Stimulated activated naive CD8-positive, alpha-beta T cell treated with anti-CD3 and anti-CD28 coated beads, Interleukin-15, amount 100 ng/mL, for 72 hours (primary cell): ENCODE measurements at places on chromosomes 13 and 19.
A peak's percentile ranks its signal among the peaks of the same experiment; 100 is the strongest.

DNA sequence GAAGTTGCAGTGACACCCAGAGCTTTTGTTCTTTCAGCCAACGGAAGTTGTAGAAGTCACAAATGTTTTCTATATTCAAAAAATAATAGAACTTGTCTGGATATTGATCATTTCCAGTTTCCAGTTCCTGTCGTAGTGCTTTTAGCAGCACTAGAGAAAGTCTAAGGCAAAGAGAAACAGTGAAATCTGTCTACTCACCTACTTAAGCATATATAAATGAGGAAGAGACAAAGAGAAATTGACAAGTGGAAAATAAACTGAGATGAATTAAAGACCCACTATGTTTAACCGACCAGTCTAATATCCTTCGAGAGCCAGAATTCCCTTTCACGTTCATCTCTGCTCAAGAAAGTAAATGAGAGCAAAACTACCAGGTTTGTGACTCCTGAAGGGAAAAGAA lies 36.7 kb downstream of the DACH1 start:
- no peak for DNase-seq

GRCh38 chr13:71864094-71864985 lies 2.7 kb downstream of the DACH1 start:
- DNase-seq, result no peak

GRCh38 chr19:16018801-16019551 lies 57.3 kb upstream of the TPM4 start:
- DNase-seq, result no peak

DNA sequence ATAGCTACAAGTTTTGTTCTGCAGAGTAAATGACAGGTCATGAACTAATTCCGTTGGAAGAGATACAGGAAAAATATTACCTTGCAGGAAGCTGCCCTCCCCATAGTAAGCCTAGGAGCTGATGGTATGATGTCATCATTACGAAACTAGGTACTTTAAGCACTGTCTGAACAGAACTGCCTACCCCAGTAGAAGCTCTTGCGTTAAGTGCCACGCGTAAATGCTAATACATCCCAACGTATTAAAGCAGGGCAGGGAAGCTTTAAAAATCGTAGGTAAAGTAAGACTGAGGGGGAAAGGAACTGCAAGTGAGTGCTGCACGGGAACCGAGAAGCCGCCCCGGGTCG lies 572 bp downstream of the UGGT2 start:
- no peak for DNase-seq

DNA sequence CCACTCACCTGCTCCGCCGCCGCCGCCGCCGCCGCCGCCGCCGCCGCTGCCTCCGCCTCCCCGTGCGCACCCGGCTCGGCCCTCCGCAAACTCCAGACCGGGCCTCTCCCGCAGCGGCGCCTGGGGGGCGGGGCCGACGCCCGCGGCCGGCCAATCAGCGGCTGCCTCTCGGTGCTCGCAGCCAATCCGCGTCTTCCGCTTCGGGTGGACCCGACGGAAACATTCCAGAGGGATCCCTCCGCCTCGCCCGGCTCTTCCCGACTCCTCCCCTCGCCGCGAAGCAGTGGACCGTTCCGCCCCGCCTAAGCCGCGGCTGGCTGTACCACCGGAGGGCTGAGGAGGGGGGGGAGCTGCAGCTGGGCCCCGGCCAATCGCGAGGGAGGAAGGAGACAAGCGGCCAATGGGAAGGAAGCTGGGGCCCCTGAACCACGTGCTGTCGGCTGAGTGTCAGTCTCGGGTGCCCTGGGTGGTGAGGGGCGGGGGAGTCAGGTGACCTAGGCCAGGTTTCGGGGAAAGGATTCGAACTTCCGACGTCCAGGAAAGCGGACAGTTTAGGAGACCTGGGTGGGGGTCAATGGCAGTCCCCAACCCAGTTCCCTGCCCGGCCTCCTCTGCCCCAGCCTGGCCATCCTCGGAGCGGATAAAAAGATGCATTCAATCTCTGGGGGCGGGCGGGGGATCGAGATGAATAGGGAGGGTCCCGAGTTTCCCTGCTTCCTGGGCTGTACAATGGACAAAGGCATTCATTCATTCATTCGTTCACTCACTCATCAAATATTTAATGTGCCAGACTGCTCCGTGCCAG lies at the start of gene GIPC1:
Gene GIPC1, minus strand, starts transcription at position 99 of the 805 bp plus-strand sequence. CDS start 13,151 bp downstream, outside the sequence.
- DNase-seq, result peak; percentile 83

DNA sequence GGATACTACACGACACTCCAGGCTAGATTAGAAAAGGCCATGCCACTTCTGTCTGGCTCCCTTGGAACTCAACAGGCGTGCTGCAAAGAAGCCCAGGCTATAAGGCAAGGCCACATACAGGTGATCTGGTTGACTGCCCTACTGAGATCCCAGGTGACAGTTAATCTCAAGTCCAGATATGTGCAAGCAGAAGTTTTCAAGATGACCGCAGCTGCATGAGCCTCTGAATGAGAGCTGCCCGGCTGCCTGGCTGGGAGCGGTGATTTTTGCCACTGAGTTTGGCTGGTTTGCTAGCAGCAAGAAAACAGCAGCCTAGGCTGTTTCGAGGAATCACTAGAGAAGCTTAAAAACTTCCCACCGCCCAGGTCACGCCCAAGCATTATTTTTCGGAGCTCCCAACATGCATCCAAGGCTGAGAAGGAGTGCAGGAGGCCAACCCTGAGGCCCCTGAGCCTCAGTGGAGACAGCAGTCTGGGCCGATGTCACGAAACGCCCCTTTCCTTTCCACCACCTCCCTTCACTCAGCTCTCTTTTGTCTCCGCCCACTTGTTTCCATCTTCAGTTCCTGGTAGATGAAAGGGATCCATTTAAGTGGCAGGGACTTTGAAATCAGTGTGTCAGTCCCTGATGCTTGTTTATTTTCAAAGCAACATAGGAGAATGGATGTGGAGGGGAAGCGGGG lies 14.0 kb upstream of the URI1 start:
- no peak for DNase-seq

GRCh38 chr13:94248454-94249228 lies 230.8 kb downstream of the DCT start:
- DNase-seq, result no peak

- no peak for DNase-seq
Observed at GRCh38 chr19:46298479-46299003, 1.7 kb downstream of the HIF3A start.

DNA sequence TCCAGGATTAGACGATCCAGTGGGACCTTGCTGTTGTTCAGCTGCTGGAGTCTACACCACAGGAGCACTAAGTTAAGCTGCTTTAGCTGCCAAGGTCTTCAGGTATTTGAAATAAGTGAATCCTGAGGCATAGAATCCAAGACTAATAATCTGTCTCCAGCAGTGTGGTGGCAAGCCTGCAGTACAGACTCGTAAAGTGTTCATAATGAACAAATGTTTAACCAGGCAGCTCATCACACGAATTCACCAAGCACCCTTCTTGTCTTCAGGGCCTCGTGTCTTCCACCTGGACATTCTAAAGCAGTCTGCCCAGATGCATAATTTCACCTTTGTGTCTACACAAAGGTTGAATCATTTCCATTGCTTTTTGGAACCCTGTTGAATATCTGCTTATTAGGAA lies 5.3 kb downstream of the ATP11A start:
- DNase-seq, result no peak

- peak; percentile 84 for DNase-seq
Observed at GRCh38 chr13:48156466-48156865, 61.6 kb upstream of the MED4 start.

- DNase-seq, result no peak
Observed at GRCh38 chr13:43780666-43781065, 6.1 kb downstream of the ENOX1 start.

GRCh38 chr19:16100524-16100923 lies 11.2 kb upstream of the RAB8A start:
- DNase-seq, result no peak

DNA sequence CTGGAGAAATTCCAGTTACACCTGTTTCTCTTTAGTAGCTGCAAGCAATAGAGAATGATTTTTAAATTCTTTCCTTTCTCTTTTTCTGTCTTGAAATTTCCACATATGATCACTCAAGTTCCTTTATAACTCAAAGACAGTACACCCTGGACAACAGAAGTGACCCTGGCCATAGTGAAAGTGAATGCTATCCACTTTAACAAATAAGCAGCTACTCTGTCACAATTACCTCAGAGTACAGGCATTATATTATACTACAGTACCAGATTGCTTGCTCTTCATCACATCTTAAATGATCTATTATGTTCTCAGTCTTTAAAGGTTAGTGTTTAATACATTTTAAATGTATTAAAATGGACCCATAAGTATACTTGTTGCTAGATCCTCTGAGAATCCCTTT lies 136.2 kb downstream of the KLF12 start:
- no peak for DNase-seq

DNA sequence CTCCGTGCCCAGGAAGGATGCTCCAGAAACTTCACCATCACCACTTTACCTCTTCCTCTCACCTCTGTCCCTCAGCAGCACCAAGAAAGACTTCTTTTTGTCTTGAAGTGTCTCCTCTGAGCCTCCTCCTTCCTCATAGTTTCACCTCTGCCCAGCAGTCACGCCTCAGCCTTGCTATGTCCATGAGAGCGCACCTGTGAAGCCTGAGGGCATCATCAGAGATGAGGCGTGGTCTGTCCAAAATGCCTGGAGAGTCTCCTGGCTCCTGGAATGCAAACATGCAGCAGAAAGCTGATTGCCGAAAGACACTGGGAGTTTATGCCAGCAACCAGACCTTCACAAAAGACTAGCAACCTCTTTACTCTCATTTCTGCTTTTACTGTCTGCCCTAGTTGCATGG lies 336.6 kb downstream of the TEX29 start:
- no peak for DNase-seq

- DNase-seq, result no peak
Observed at GRCh38 chr19:944171-944567, 18.3 kb downstream of the ARID3A start.

DNA sequence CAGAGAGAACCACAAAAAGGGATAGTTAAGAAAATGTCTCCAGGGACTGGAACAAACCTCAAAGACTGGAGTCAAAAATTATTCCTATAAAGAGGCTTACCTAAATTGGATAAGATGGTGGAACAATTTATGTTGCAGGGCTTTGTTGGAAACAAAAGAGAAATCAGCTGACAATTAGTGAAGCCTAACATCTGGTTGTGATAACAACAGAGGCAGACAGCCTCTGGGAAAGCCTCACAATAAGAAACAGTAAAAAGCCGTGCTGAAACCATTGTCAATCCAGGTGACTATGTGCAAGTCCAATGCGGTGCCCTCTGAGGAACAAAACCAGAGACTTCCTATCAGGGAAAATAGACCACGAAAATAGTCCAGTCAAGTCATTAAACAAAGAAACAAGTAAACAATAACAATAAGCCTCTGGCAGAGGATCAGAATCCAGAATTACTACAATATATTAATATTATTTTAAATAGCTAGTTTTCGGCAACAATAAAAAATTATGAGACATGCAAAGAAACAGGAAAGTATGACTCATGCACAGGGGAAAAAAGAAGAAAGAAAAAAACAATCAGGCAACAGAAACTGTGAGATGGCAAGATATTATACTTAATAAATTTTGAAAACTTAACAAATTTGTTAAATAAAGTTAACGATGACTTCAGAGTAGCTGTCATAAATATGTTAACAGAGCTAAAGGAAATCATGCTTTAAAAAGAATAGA lies 99.7 kb upstream of the RXFP2 start:
- DNase-seq, result no peak

DNA sequence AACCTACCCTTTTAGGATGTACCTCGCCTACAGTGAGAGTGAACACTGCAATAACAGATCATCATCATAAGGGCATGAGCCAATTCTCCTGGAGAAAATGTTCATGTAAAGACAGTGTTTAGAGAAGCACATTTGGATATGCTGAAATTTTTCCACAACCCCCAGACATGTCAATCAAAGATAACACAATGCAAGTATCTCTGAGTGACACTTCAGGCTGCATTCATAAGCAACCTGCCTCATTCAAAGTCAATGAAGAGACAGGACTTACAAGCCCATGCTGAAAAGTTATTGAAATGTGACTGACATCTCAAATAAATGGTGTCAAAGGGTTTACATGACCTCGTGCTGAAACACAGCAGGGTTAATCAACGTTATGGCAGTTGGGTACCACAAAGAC lies 102.0 kb downstream of the PCDH9 start:
- DNase-seq, result no peak

GRCh38 chr19:12885749-12886650 lies 1.0 kb downstream of the KLF1 start:
- no peak for DNase-seq

DNA sequence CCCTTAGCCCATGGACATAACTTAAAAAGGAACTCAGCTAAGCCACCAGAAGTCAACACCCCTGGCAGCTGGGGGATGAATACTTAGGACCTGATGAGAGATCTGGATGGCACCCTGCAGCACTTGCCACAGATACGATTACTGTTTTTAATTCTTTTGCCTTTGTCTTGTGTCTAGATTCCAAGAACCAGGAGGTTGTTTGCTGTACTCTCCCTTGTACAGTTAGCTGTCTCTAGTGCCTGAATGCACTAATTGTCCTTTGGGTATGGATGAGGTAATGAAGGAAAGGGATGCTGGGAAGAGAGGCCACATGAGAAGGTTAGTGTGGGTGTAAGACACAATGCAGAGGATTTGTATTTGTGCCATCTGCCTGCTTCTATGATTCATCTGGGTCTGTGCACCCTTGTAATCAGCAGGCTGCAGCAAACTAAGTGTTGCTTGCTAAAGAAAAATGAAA lies 385.8 kb downstream of the KCNRG start:
- no peak for DNase-seq

- no peak for DNase-seq
Observed at GRCh38 chr13:95023405-95023804, 277.8 kb downstream of the ABCC4 start.

GRCh38 chr13:35814605-35815011 lies 316.6 kb downstream of the DCLK1 start:
- DNase-seq, result no peak

DNA sequence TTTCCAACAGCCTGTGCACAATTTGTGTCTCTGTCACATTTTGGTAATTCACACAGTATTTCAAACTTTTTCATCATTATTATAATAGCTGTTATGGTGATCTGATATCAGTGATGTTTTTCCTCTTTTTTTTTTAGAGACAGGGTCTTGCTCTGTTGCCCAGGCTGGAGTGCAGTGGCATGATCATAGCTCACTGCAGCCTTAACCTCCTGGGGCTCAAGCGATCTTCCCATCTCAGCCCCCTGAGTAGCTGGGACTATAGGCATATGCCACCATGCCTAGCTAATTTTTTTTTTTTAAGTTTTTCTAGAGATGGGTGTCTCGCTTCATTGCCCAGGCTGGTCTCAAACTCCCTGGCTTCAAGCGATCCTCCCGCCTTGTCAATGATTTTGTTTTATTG lies 5.8 kb downstream of the MARK4 start:
- DNase-seq, result no peak
